ENCODE measurements at places on chromosomes 12 and 14. TPM values are rescaled to one million over a fixed set of nuclear protein-coding genes. Genes with fewer than 3 reads are reported as not detected.
A peak's percentile ranks its signal among the peaks of the same experiment; 100 is the strongest.

DNA sequence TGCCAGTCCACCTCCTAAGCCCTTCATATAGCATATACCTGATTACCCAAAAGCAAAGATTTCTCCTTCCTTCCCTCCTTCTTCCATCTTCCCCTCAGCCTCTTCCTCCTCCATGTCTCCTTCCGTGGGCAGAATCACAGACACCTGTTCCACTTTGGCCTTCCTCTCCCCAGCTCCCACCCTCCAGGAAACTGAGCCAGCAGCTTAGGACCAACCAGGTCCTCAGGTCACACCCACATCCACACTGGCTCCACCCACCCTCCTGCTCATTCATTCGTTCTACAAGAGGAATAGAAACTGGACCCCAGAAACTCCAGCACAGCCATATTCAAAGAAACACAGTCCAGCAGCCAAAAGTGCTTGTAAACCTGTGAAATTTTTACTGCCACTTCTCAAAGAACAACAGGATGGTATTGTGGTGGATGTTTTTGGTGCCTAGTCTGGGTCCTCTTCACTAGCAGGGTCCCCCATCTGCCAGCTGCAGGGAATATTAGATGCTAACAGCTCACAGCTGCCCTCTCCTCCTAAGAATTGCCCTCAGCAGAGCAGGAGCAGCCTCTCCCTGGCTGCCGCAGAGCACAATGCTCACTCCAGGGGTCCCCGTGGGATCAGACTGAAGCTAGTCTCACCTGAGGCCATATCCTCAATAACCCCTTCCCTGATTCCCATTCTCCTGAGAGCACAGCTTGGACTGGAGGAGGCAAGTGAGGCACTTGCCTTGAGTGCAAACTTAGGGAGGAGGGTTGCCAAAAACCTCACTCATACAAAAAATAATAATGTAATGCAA, 18.4 kb downstream of the CMKLR1 start:
- H3K4me3 ChIP-seq = no peak overlapping the region
- H3K27me3 ChIP-seq = no peaks in the 10 kb centered on the region
- no peaks in the 10 kb centered on the region for H3K36me3 ChIP-seq
- DNase-seq = no peak
- H3K27ac ChIP-seq = no peak overlapping the region

- H3K36me3 ChIP-seq = no peaks in the 10 kb centered on the region
- no peak overlapping the region for H3K4me3 ChIP-seq
- DNase-seq = no peak
- H3K27me3 ChIP-seq = no peaks in the 10 kb centered on the region
These were observed 13.3 kb downstream of the GLIPR1L2 start for GRCh38 chr12:75404231-75404630.

- H3K4me3 ChIP-seq = no peak overlapping the region
- no peaks in the 10 kb centered on the region for H3K4me1 ChIP-seq
- H3K27me3 ChIP-seq = no peaks in the 10 kb centered on the region
- H3K27ac ChIP-seq = no peak overlapping the region
- DNase-seq = no peak
These were observed 226.9 kb upstream of the PLXNC1 start for GRCh38 chr12:93921521-93921920.

DNA sequence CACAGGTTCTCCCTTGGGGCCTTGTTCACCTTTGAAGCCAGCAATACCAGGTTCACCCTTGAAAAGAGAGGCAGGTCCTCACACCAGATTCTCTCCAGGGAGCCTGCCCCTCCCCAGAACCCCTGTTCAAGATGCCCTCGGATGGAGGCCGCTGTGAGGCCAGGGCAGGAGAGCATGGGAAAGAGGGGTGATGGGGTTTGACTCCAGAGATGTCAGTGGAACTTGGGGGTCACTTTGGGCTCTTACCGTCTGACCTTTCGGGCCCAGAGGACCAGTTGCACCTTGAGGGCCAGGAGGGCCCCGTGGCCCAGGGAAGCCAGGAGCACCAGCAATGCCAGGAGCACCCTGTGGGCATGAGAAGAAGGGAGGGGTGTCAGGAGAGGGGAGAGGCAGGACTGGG, 17.4 kb downstream of the COL2A1 start:
- peaks cover 16% of the 10 kb centered on the region for H3K36me3 ChIP-seq
- no peak for DNase-seq
- no peak overlapping the region for H3K27ac ChIP-seq
- H3K27me3 ChIP-seq = no peaks in the 10 kb centered on the region
- no peak overlapping the region for H3K4me3 ChIP-seq
- H3K4me1 ChIP-seq = peaks cover 22% of the 10 kb centered on the region

DNA sequence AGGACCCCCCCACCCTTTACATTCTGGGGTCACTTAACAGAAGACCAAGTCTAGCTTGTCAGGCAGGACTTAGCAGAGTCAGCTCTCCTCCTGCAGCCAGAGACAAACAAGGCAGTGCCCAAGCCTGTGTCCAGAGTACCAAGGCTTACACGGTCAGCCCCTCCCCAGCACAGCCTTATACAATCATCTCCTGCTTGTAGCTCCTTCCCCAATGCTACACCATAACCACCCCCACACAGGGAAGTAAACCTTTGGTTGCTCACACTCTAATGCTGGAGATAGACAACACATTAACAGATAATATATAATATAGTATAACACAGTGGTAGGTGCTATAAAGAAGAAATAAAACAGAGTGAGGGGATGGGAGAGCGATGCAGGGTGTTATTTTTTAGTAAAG, 175.4 kb upstream of the PWP1 start:
- no peaks in the 10 kb centered on the region for H3K36me3 ChIP-seq
- H3K27me3 ChIP-seq = no peaks in the 10 kb centered on the region
- no peaks in the 10 kb centered on the region for H3K4me1 ChIP-seq

Gene INHBE
- total RNA-seq = 17.0 TPM

- H3K27me3 ChIP-seq = no peaks in the 10 kb centered on the region
- peaks cover 2% of the 10 kb centered on the region for H3K4me1 ChIP-seq
- no peak for DNase-seq
- H3K36me3 ChIP-seq = peaks cover 18% of the 10 kb centered on the region
- no peak overlapping the region for H3K4me3 ChIP-seq
These were observed 71.5 kb downstream of the PPP2R5C start for GRCh38 chr14:101833045-101833444.

Gene ACRBP
- total RNA-seq = 0.28 TPM

Gene NOC4L
- 15.4 TPM for total RNA-seq

DNA sequence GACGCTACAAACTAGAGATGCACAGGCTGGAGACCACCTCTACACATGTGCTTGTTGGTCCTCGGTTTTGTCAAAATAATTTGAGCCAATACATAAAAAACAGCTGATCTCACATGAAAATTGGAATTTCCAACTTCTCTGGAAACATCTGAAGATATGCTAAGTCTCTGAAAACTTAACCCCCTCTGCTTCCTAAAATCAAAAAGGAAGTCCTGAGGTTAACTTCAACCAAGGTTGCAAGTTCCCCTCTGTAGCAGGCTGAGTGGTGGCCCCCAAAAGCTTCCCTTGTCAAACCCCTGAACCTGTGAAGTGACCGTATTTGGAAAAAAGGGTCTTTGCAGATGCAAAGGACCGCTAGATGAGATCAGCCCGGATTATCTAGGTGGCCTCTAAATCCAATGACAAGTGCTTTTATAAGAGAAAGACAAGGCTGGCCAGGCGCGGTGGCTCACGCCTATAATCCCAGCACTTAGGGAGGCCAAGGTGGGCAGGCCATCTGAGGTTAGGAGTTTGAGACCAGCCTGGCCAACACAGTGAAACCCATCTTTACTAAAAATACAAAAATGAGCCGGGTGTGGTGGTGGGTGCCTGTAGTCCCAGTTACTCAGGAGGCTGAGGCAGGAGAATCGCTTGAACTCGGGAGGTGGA, 32.0 kb upstream of the VPS37B start:
- no peak overlapping the region for H3K4me3 ChIP-seq
- peak; percentile 44 for DNase-seq
- no peaks in the 10 kb centered on the region for H3K36me3 ChIP-seq
- peaks cover 32% of the 10 kb centered on the region for H3K4me1 ChIP-seq
- peak overlapping the region; percentile 89 for H3K27ac ChIP-seq
- H3K27me3 ChIP-seq = no peaks in the 10 kb centered on the region

Gene ACSM4
- total RNA-seq = not detected

- no peak overlapping the region for H3K27ac ChIP-seq
- DNase-seq = no peak
- H3K36me3 ChIP-seq = no peaks in the 10 kb centered on the region
- no peak overlapping the region for H3K4me3 ChIP-seq
- no peaks in the 10 kb centered on the region for H3K27me3 ChIP-seq
These were observed 250.2 kb downstream of the KSR2 start for GRCh38 chr12:117718559-117718958.

- no peak for DNase-seq
- H3K27me3 ChIP-seq = no peaks in the 10 kb centered on the region
- no peaks in the 10 kb centered on the region for H3K36me3 ChIP-seq
- no peak overlapping the region for H3K27ac ChIP-seq
- no peak overlapping the region for H3K4me3 ChIP-seq
These were observed 96.0 kb downstream of the RASSF9 start for GRCh38 chr12:85740186-85740585.

- H3K4me1 ChIP-seq = no peaks in the 10 kb centered on the region
- H3K27ac ChIP-seq = no peak overlapping the region
- H3K27me3 ChIP-seq = no peaks in the 10 kb centered on the region
- no peak for DNase-seq
- no peak overlapping the region for H3K4me3 ChIP-seq
- H3K36me3 ChIP-seq = no peaks in the 10 kb centered on the region
These were observed 136.3 kb downstream of the TBX3 start for GRCh38 chr12:114547636-114548035.

DNA sequence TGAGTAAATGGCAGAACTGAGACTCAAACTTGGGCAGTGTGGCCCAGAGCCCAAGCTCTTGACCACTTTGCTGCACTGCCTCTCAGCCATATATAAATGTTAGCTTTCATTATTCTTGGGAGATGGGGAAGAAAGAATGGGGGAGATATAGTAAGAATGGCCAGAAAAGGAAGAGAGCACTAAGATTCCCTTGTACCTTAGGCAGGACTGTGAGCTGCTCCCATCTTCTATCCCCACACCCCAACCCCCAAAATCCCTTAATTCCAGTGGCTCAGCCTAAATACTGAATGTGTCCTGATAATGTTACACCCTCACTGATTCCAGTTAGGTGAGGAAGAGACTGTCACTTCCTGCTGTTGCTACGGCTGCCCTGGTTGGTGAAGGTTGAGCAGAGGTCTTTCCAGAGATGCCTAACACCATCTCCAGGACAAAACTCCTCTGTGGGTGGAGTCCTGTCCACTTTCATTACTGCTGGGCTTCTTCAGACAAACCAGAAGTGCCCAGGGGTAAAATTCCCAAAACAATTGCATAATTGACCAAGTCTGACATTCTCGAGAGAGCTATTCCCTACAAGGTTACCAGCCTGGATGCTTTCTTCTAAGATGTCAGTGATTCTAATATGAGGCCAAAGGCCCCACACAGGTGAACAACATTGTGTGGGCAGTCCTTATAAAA, 51.8 kb downstream of the GNG2 start:
- DNase-seq = no peak
- H3K27ac ChIP-seq = no peak overlapping the region
- no peak overlapping the region for H3K4me3 ChIP-seq
- H3K27me3 ChIP-seq = no peaks in the 10 kb centered on the region
- no peaks in the 10 kb centered on the region for H3K4me1 ChIP-seq

Gene RDH5
- 2.0 TPM for total RNA-seq

DNA sequence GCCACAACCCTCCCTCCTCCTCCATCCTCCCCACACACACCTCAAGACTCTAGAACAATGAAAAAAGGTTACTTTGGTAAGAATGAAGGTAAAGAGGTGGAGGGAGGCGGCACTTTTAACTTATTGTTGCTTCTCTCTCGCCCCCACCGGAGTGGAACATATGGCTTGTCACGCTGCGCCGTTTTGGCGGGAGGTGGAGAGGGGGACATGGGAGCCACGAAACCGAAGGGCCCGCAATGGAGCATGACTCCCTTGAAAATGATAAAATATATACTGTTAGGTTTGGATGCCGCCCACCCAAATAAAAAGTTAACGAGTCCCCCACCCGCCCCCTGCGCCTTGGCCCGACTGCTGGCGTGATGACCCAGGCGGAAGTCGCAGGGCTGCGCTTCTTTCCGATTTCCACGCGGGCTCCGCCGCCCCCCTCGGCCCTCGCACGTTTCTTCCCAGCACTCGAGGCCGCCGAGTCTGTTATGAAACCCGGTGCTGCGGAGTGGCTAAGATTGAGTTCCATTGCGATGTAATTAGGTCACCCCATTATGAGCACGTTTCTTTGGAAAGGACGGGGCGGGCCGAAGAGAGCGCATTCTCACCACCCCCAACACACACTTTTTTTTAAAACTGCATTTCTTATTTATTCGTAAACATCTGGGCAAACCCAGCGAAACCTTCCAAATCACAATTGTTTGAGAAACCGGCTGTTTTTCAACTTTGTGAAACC, 1.4 kb upstream of the ZFP36L1 start:
- peak overlapping the region; percentile 97 for H3K27ac ChIP-seq
- H3K36me3 ChIP-seq = peaks cover 26% of the 10 kb centered on the region
- H3K27me3 ChIP-seq = no peaks in the 10 kb centered on the region
- peaks cover 4% of the 10 kb centered on the region for H3K4me1 ChIP-seq

GRCh38 chr12:80825506-80825905, 108.8 kb downstream of the MYF5 start:
- H3K4me3 ChIP-seq = no peak overlapping the region
- no peaks in the 10 kb centered on the region for H3K4me1 ChIP-seq
- no peak overlapping the region for H3K27ac ChIP-seq
- DNase-seq = no peak

Gene POTEM
- total RNA-seq = not detected

Gene A2ML1
- total RNA-seq = not detected

DNA sequence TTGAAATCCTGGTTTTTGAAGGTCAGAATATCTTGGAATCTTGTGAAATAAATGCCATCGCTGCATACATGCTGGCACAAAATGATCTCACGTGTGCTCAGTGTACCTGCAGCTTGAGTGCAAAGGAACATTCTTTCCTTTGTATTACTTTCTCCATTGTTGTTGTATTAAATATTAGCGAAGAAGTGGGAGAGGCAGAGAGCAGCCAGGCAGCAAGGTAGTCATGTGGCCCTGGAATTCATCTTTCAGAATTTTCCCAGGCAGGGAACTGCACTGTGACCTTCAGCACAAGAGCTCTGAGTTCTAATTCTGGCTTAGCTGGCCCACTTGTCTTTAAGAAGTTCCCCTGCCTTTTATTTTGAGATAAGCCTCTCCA, 145.5 kb downstream of the PRKCH start:
- no peak overlapping the region for H3K4me3 ChIP-seq
- no peaks in the 10 kb centered on the region for H3K27me3 ChIP-seq
- DNase-seq = no peak
- peaks cover 29% of the 10 kb centered on the region for H3K4me1 ChIP-seq
- H3K36me3 ChIP-seq = no peaks in the 10 kb centered on the region

DNA sequence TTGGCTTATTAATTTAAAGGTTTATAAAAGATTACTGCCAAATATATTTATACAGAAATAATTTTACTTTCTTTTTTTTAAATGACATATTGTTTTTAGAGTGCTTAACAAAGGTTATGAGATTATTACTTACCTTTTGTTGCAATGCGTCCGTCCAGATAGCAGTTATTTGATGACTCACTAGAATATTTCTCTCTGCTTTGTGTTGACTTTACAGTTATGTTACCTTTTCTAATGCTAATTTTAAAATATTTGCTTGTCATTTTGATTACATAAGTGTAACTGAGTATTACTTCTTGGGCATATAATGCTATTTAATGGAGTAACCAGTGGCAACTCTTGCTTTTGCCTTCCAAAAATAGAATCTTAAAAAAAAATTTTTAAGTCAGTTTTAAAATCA, 6.3 kb upstream of the PZP start:
- no peaks in the 10 kb centered on the region for H3K27me3 ChIP-seq
- DNase-seq = no peak
- no peak overlapping the region for H3K27ac ChIP-seq
- no peak overlapping the region for H3K4me3 ChIP-seq
- H3K36me3 ChIP-seq = no peaks in the 10 kb centered on the region

All from SJCRH30 (cell line).